ENCODE measurements at places on chromosomes 1 and 21.

DNA sequence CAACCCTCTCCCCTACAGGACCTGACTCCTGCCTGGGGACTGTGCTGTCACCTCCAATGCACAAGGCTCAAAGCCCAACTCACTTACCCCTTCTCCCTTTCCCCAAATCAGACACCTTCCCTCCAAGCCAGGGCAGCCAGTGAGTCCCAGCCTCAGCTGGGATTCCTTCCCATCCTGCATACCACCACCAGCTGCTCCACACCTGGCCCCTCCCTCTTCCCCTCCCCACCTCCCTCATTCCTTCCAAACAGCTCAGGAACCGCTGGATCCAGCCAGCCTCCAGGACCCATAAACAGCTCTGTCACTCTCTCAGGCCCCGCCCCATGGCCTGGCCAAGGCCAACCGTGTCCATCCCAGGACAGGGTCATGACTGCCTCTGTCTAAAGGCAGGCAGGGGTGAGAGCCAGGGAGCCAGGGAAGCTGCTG, 41.4 kb downstream of the ACOT7 start:
- peaks cover 44% of the 10 kb centered on the region for H3K4me1 ChIP-seq
- no peak overlapping the region for H3K4me3 ChIP-seq
- no peaks in the 10 kb centered on the region for H3K27me3 ChIP-seq
- H3K27ac ChIP-seq, result no peak overlapping the region

- H3K4me1 ChIP-seq, result peaks cover 81% of the 10 kb centered on the region
- H3K36me3 ChIP-seq, result no peaks in the 10 kb centered on the region
- DNase-seq, result peak; percentile 84
- H3K4me3 ChIP-seq, result peak overlapping the region; percentile 33
Measured at GRCh38 chr1:209651138-209651587, 1.1 kb downstream of the LAMB3 start.

GRCh38 chr21:43192501-43193081, 23.8 kb downstream of the CRYAA start:
- no peaks in the 10 kb centered on the region for H3K36me3 ChIP-seq
- H3K4me1 ChIP-seq, result peaks cover 22% of the 10 kb centered on the region
- no peaks in the 10 kb centered on the region for H3K27me3 ChIP-seq
- no peak for DNase-seq
- no peak overlapping the region for H3K27ac ChIP-seq

DNA sequence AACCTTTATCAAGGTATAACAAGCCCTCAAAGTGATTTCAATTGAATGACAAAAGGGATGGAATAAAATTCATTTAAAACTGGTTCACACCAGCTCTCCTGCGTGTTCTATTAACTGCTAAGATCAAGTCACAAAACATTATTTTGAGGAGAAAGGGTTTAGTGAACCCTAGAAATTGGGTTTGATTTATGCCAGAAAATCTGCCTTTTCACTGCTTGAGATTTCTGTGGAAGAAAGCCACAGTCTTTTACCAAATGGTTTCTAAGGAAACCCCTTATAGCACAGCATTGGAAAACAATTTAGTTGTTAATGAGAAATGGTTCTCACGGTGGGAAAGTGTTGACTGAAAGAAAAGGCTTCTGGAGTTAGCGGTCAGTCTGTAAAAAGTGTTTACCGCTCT, 43.6 kb upstream of the DPH5 start:
- no peak overlapping the region for H3K4me3 ChIP-seq
- H3K27me3 ChIP-seq, result no peaks in the 10 kb centered on the region
- no peak for DNase-seq
- no peak overlapping the region for H3K27ac ChIP-seq
- H3K36me3 ChIP-seq, result no peaks in the 10 kb centered on the region
- H3K4me1 ChIP-seq, result peaks cover 7% of the 10 kb centered on the region

DNA sequence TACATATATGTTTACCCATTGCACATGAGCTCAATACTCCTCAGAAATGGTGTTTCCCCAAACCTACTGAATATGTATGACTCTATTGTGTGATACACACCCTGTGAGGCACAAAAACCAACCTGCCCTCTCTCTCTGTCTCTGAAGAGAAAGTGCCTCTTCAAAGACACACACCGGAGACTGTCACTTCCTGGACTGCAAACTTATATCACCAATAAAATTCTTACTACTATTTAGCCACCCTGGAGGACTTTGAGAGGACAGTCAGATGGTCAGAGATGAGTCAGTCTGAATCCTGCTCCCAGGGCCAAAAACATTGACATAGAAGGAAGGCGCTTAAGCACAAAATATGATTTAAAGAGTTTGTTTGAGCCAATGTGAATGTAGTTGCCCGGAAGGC, 110.4 kb downstream of the PPIAL4G start:
- H3K36me3 ChIP-seq, result no peaks in the 10 kb centered on the region
- no peak overlapping the region for H3K4me3 ChIP-seq
- H3K4me1 ChIP-seq, result no peaks in the 10 kb centered on the region
- DNase-seq, result no peak

DNA sequence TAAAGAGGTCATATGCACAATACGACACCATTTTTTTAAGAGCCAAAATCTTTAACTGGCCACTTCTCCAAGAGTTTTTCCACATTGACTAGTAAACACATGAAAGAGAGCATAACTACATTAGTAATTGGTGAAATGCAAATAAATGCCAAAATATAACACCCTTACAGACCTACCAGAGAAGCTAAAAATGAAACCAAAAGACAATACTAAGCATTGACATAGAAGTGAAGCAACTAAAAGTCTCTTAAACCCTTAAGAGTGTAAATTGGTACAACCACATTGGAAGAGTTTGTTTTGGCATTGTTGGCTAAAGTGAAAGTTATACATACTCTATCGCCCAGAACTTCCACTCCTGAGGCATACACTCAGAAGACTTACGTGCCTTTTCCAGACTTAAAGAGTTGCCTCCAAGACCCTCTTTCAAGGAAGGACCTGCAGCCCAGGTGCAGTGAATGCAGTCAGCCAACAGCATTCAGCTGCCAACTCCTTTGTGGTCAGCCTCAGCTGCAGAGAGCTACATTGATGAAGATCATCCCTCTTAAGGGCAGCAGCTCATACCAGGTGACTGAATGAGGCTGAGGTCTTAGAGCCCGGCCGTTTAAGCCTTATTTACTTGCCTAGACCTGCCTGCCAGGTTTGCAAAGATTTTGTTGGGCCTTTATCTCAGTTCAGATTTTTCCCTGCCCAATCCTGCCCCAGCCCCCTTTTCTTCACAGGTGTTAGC, 839.1 kb upstream of the ADGRL2 start:
- no peaks in the 10 kb centered on the region for H3K4me1 ChIP-seq
- DNase-seq, result no peak
- no peak overlapping the region for H3K4me3 ChIP-seq
- no peak overlapping the region for H3K27ac ChIP-seq
- no peaks in the 10 kb centered on the region for H3K36me3 ChIP-seq

GRCh38 chr21:42159560-42160110, 59.3 kb upstream of the ABCG1 start:
- no peak for DNase-seq
- H3K4me1 ChIP-seq, result no peaks in the 10 kb centered on the region
- no peak overlapping the region for H3K4me3 ChIP-seq
- H3K27me3 ChIP-seq, result no peaks in the 10 kb centered on the region
- no peaks in the 10 kb centered on the region for H3K36me3 ChIP-seq

- H3K4me3 ChIP-seq, result no peak overlapping the region
- no peak for DNase-seq
- peaks cover 15% of the 10 kb centered on the region for H3K4me1 ChIP-seq
- H3K27me3 ChIP-seq, result no peaks in the 10 kb centered on the region
- H3K27ac ChIP-seq, result no peak overlapping the region
- no peaks in the 10 kb centered on the region for H3K36me3 ChIP-seq
Measured at GRCh38 chr1:112723511-112723839, 8.3 kb upstream of the PPM1J start.

- no peaks in the 10 kb centered on the region for H3K36me3 ChIP-seq
- H3K27ac ChIP-seq, result no peak overlapping the region
- no peak overlapping the region for H3K4me3 ChIP-seq
- no peaks in the 10 kb centered on the region for H3K4me1 ChIP-seq
- no peak for DNase-seq
Measured at GRCh38 chr1:48332115-48332514, 109.6 kb downstream of the SLC5A9 start.

DNA sequence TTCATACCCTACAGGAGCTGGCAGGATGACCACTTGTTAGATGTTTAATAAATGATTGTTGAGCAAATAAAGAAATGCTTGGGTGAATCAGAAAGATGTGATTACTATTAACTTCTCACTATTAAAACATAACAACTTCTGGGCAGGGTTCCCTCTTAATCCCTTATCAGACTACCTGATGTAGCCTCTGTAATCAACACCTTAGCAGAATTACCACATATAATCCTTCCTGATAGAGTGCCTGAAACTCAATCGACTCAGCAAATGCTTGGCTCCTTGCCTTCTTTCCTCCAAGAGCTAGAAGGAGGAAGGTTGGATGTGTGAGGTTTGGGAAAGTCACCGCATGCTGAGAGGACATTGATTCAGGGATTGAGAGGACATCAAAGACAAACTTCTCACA, 34.8 kb upstream of the DSCAM start:
- no peaks in the 10 kb centered on the region for H3K36me3 ChIP-seq
- no peak overlapping the region for H3K27ac ChIP-seq
- no peak for DNase-seq
- H3K4me3 ChIP-seq, result no peak overlapping the region

DNA sequence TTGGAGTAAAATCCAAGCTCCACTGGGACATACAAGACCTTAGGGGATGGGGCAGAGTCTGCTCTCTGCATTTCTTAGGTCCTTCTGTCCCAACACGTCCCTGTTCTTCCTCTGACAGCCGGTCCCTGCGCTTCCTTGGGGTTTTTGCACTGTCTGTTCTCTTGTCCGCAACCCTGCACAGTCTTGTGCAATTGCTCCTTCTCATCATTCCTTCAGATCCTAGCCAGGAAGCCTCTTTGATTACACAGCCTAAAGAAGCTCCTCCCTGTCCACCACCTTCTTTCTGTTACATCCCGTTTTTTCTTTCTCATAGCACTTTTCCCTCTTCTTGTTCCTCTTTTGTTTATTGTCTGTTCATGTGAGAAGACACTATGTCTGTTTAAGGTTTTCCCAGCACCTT, 19.9 kb downstream of the ACOT11 start:
- no peak overlapping the region for H3K4me3 ChIP-seq
- DNase-seq, result no peak
- H3K27me3 ChIP-seq, result no peaks in the 10 kb centered on the region
- H3K36me3 ChIP-seq, result no peaks in the 10 kb centered on the region

GRCh38 chr1:3597599-3597964, 13.7 kb downstream of the MEGF6 start:
- H3K36me3 ChIP-seq, result no peaks in the 10 kb centered on the region
- DNase-seq, result no peak
- no peak overlapping the region for H3K27ac ChIP-seq

GRCh38 chr1:230506451-230506850, 80.3 kb upstream of the PGBD5 start:
- H3K4me1 ChIP-seq, result peaks cover 12% of the 10 kb centered on the region
- no peak for DNase-seq
- H3K27me3 ChIP-seq, result no peaks in the 10 kb centered on the region
- H3K4me3 ChIP-seq, result no peak overlapping the region
- H3K36me3 ChIP-seq, result no peaks in the 10 kb centered on the region

DNA sequence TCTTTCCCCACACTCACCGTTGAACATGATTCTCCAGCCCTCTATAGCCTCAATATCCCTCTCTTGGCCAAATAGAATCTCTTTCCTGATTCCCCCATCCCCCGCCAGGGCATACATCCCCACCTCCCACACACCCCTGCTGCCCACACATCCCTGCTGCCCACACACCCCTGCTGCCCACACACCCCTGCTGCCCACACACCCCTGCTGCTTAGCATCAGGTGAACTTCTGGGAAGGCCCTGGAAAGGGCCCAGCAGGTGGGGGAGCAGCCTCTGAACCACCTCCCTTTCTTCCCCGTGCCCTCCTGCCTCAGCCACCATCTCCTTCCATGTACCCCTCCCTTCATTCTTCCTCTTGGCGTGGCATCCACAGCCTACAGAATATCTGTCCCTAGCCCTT, 15.9 kb upstream of the IFNLR1 start:
- no peak overlapping the region for H3K27ac ChIP-seq
- H3K4me3 ChIP-seq, result no peak overlapping the region
- no peaks in the 10 kb centered on the region for H3K36me3 ChIP-seq
- no peak for DNase-seq
- H3K27me3 ChIP-seq, result no peaks in the 10 kb centered on the region

DNA sequence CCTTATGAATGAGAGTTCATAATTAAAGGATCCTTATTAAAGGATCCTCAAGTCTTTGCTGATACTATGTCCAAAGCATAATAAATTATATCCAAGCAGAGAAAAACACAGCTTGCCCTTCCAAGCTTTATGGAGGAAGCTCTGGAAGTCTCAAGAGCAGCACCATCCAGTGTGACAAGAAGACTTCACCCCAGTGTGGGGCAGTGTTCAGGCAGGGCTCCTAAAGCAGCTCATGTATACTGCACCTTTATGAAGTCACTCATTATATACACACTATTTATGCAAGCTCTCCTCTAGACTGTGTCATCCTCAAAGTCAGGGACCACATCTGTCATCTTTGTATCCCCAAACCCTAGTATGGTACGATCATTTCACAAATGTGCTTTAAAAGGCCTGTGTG, 11.9 kb upstream of the CCN1 start:
- no peak overlapping the region for H3K27ac ChIP-seq
- no peak overlapping the region for H3K4me3 ChIP-seq
- no peaks in the 10 kb centered on the region for H3K27me3 ChIP-seq

- H3K27me3 ChIP-seq, result no peaks in the 10 kb centered on the region
- H3K36me3 ChIP-seq, result no peaks in the 10 kb centered on the region
- peaks cover 16% of the 10 kb centered on the region for H3K4me1 ChIP-seq
- DNase-seq, result no peak
Measured at GRCh38 chr21:35424122-35424521, 375.0 kb upstream of the RUNX1 start.

- DNase-seq, result no peak
- no peaks in the 10 kb centered on the region for H3K36me3 ChIP-seq
- peaks cover 10% of the 10 kb centered on the region for H3K27me3 ChIP-seq
- H3K27ac ChIP-seq, result no peak overlapping the region
Measured at GRCh38 chr1:17134034-17134433, 14.8 kb upstream of the PADI2 start.

DNA sequence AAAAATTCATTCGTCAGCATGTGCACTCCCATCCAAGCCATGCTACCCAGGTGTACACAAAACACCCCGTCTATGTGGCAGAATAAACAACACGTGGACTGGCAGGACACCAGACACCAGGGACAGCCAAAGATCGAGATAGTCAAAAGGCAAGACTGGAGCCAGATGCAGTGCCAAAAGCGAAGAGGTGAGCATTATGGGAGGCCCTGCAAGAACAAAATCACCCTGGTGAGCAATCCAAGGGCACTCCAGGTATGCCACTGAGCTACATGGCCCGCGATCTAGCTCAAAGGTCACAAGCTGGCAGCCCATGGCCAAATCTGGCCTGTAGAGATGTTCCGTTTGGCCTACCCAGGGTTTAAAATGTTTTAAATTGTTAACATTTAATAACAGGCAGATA, 33.7 kb downstream of the PLPP3 start:
- H3K27ac ChIP-seq, result no peak overlapping the region
- DNase-seq, result no peak
- no peaks in the 10 kb centered on the region for H3K36me3 ChIP-seq
- H3K27me3 ChIP-seq, result no peaks in the 10 kb centered on the region
- H3K4me3 ChIP-seq, result no peak overlapping the region

- peaks cover 4% of the 10 kb centered on the region for H3K27me3 ChIP-seq
- H3K27ac ChIP-seq, result no peak overlapping the region
- no peak overlapping the region for H3K4me3 ChIP-seq
- no peak for DNase-seq
Measured at GRCh38 chr1:37342736-37343135, 131.6 kb upstream of the ZC3H12A start.

GRCh38 chr21:35256468-35256988, 207.4 kb upstream of the RUNX1 start:
- no peaks in the 10 kb centered on the region for H3K27me3 ChIP-seq
- no peak overlapping the region for H3K4me3 ChIP-seq
- H3K4me1 ChIP-seq, result peaks cover 7% of the 10 kb centered on the region
- DNase-seq, result peak; percentile 83
- H3K36me3 ChIP-seq, result no peaks in the 10 kb centered on the region
